GM13977 (cell line): ENCODE measurements at places on chromosomes 7 and 10.

GRCh38 chr7:27262121-27262520 lies 19.5 kb downstream of the EVX1 start:
- no peak for DNase-seq

GRCh38 chr7:135232087-135232486 lies 1.6 kb upstream of the STRA8 start:
- DNase-seq = peak; percentile 10

DNA sequence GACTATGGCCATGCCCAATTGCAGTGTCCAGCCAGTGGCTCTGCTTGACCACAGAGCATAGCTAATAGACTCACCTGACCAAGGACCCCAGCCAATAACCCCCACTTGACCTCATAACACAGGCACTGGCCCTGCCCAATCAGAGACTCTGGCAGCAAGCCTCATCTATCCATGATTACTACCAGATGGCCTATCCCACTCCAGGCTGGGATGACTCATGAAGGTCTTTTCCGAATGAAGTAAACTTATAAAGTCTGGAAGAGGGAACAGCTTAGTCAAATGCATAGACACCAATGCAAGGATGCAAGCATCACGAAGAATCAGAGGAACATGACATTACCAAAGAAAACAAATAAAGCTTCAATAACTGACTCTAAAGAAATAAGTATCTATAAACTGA lies 141.4 kb downstream of the TMEM168 start:
- DNase-seq = no peak

DNA sequence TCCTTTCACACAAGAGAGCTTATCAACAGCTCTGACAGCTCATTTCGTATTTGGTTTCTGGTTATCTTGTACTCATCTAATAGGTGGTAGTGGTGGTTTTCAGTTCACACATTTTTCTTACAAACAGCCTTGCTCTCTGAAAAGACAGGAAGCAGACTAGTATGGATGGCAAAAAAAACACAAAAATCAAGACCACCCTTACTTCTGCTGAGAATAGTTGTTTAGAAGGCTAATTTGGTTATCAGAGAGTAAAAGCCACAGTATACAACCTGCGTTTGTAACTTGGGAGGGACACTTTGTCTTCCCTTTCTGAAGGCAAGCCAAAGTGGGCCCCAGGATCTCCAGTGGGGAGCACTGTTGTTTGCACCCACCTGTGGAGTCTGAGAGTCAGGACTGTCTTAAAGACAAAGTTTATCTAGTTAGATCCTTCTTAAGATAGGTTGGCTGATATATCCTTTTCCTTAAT lies 68.0 kb downstream of the PIP4K2A start:
- DNase-seq = no peak

GRCh38 chr7:135933509-135934188 lies 43.5 kb downstream of the MTPN start:
- no peak for DNase-seq

GRCh38 chr10:122457934-122458333 lies 3.4 kb upstream of the HTRA1 start:
- no peak for DNase-seq

- DNase-seq = no peak
Measured at GRCh38 chr7:113392841-113393540, 274.6 kb upstream of the SMIM30 start.

DNA sequence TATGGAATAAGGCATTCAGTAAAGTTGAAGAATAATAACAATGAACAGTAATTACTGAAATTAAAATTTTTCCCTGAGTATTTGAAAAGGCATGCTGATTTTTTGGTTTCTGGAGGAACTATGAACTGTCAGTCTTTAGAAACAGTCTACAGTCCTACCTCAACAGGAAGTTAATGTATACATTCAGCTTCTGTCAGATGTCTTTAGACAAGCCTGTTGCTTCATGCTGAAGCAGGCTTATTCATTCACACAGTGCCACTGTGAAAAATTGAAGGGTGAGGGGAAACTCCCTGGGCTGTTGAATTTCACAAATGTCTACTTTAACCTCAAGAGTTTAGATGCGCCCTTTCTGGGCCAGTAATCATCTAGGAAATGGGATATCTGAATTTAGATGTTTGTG lies 3.5 kb downstream of the NRF1 start:
- peak; percentile 62 for DNase-seq

GRCh38 chr7:9307131-9307530 lies 873.7 kb downstream of the NXPH1 start:
- DNase-seq = no peak

DNA sequence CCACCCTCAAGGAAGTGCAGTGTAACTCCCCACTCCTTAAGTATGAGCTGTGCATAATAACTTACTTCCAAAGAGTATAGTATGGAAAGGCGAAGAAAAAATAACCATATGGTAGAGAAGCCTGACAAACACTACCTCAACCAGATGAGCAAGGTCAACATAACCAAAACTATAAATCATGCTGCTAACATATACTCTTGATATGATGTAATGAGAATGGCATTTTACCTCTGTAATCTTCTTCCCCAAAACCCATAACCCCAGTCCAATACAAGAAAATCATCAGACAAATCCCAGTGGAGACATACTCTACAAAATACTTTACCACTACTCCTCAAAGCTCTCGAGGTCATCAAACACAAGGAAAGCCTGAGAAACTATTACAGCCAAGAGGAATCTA lies 15.8 kb downstream of the OSBPL3 start:
- DNase-seq = no peak

GRCh38 chr7:25206765-25207164 lies 21.5 kb downstream of the NPVF start:
- no peak for DNase-seq

DNA sequence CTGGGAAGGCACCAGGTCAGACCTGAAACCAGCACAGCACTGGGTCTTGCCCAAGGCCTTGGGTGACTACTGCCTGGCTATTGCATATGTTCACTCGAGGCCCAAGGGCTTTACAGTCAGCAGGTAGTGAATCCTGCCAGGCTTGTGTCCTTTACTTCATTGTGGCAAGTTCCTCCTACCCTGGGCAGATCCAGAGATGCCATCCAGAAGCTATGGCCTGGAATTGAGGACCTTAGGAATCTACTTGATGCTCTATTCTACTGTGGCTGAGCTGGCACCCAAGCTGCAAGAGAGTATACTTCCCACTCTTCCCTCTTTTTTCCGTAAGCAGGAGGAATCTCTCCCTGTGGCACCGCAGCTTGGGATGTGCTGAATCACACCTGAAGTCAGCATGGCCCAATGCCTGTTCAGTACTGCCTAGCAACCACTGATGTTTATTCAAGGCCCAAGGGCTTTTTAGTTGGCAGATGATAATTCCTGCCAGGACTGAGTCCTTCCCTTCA lies 246.7 kb upstream of the CTBP2 start:
- no peak for DNase-seq

GRCh38 chr10:101141616-101142532 lies 10.8 kb downstream of the TLX1 start:
- DNase-seq = peak; percentile 91

DNA sequence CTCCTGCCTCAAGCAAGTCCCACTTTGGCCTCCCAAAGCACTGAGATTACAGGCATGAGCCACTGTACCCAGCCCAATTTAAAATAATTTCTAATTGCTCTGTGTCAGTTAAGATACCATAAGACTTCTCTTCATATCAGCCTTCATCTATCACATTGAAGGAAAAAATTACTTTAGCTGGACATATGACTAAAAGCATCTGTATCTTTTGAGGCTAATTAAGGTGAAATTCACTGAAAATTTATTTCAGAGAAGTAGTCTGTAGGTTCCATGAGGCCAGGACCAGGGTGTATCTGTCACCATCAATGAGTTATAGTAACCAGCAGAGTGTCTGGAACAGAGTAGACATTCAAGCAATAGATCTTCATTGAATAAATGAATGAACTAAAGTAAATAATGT lies 205.2 kb upstream of the PHYHIPL start:
- DNase-seq = no peak

DNA sequence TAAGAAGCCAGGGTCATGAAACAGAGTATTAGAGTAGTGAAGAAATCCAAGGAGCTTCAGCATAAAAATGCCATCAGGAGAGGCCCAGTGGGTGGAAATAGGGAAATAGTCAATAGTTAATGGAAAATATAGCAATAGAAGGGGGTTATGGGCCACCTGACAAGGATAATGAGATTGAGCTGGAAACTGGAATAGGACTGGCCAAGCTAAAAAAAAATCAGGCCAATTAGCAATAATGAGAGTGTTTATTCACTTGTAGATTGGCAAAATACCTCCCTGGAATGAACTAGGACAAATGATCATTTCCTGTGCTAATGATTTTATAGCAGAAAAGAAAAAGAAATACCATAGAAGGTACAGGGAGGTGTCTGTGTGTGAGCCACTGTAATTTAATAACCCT lies 97.9 kb downstream of the PLCE1 start:
- no peak for DNase-seq

DNA sequence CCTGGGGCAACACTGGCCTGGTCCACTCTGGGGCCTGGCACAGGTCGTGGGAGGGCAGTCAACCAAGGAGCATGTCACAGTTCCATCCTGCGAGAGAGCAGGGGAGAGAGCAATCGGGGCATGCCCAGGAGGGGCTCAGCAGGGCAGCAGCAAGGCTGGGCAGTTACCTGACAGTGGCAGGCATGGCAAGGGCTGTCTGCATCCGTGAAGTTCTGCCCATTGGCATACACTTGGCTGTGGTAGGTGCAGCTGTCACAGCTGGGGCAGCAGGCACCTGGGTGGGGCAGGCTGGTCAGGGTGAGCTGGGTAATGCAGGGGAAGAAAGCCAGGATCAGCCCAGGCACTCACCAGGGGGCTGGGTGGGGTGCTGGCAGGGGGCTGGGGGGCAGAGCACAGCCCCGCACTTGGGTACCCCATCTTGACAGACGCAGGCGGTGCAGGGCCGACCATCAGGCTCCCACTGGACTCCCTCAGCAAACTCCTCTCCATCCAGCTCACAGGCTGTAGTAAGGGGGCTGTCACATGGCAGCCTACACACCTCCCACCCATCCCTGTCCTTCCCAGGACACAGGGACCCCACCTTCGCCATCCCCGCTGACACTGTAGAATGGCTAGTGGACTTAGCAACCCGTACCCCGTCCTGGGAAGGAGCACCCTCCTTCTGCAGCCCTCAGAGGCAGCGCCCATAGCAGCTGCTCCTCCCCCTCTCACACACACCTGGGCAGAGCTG lies 17.8 kb downstream of the KCP start:
- DNase-seq = no peak

DNA sequence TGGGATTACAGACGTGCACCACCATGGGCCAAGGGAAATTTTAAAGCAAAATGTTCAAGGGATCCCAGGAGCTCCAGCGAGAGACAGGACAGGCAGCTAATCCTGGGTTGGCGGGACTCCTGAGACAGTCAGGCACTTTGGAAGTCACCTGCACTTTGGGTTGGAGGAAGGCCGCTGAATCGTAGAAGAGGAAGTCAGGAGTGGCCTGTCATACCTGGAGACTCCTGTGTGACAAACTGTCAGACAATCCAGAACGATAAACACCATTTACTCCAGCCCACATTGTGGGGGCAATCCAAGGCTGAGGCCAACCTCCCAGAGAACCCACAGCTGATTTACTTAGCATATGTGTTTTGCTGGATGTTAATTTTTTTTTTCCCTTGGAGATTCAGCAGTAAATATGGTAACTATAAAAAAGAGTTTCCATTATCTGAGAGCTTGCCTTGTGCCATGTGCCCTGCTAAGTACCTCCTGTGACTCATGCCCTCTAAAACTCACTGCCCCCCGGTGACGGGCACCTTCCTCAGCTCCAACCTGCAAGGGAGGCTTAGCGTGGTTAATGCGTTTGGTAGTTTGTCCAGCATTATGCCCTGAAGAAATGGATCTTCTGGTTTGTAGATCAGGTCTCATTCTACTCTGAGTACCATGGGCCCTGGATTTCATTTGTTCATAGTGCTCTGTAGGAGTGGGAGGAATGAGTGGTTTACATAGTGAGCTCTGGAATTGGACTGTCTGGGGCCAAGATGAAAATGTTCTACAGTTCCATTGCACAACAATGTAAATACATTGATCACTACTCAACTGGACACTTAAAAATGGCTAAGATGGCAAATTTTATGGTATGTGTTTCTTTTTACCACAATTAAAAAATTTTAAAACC lies 50.9 kb downstream of the ICA1 start:
- no peak for DNase-seq

DNA sequence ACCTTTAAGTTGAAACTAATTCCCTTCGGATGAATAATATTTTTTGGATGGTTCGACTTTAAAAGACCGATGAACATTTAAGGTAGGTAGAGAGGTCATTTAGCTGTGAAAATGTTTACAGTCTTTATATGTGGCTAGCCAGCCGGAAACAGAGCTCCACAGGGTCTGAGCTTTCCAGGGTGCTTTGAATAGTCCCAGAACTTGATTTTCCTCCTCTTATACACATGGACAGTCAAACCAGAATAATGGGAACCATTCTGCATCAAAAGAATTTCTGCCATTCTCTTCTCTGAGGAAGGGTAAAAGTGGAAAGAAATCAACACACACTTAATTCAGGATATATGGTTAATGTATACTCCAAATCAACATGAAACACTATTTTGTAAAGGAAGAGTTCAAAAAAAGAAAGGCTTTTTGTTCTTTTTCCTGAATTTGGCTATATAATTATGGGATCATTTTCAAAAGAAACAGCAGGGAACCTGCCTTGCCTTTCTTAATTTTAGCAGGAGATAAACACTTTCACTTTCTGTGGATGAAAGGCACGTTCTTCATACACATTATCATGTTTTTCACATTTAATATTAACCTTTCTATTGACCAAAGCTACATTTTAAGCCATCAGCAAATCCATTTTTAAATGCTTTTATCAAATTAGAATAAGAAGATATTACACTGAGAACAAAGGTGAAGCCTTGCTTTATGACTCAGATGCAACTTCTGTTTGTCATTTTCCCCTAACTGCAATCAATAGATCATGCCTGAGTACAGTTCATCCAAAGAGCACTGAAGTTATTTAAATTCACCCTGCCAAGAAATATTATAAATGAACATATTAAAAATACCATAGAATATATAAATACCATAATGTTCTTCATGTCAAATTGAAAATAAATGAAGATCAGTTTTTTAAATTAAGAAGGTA lies 307.3 kb downstream of the THSD7A start:
- no peak for DNase-seq

GRCh38 chr7:158157460-158157859 lies 430.2 kb downstream of the PTPRN2 start:
- DNase-seq = no peak

DNA sequence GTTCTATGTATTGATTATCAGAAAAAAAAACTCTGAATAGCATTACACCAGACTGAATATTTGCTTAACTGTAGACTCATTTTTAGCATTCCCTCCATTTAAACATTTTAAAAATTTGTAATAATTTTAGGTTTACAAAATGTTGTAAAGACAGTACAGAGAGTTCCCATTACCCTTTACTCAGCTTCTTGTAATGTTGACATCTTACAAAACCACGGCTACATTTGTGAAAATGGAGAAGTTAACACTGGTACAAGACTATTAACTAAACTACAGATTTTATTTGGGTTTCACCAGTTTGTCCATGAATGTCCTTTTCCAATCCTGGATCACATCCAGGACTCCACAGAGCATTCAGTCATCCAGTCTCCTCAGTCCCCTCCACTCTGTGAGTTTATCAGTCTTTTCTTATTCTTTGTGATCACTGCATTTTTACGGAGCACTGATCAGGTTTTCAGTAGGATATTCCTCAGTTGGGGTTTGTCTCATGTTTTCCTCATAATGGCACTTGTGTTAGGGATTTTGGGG lies 130.0 kb upstream of the EEPD1 start:
- DNase-seq = no peak
